ENCODE measurements at places on chromosomes 2 and 18.

- no peak overlapping the region for H3K4me3 ChIP-seq
- peaks cover 21% of the 10 kb centered on the region for H3K4me1 ChIP-seq
- H3K36me3 ChIP-seq: peaks cover 21% of the 10 kb centered on the region
- H3K27ac ChIP-seq: no peak overlapping the region
- H3K27me3 ChIP-seq: peaks cover 100% of the 10 kb centered on the region
- no peak for DNase-seq
Observed at GRCh38 chr2:176159663-176160250, 2.6 kb downstream of the HOXD3 start.

DNA sequence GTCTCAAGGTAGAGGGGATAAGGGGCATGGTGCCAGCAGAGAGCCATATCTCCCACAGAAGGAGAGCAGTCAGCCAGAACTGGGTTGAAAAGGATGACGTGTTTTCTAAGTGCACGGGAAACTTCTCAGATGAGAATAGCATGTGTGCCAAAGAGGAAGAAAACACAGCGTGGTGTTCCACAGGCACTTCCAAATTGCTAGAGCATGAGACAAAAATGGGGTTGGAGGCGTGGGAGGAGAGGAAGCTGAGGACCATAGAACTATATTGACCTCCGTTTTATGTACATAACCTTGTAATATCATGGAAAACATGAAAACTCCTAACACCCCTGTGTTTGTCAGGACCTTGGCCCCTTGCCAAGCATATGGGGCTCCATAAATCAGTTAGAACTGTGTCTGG, 682.7 kb upstream of the RAB6C start:
- H3K4me1 ChIP-seq: no peaks in the 10 kb centered on the region
- no peaks in the 10 kb centered on the region for H3K27me3 ChIP-seq
- H3K27ac ChIP-seq: no peak overlapping the region
- peaks cover 3% of the 10 kb centered on the region for H3K36me3 ChIP-seq
- H3K4me3 ChIP-seq: no peak overlapping the region

- H3K36me3 ChIP-seq: peaks cover 2% of the 10 kb centered on the region
- peaks cover 8% of the 10 kb centered on the region for H3K4me1 ChIP-seq
- no peak overlapping the region for H3K4me3 ChIP-seq
Observed at GRCh38 chr2:159262904-159263303, 23.6 kb downstream of the WDSUB1 start.

DNA sequence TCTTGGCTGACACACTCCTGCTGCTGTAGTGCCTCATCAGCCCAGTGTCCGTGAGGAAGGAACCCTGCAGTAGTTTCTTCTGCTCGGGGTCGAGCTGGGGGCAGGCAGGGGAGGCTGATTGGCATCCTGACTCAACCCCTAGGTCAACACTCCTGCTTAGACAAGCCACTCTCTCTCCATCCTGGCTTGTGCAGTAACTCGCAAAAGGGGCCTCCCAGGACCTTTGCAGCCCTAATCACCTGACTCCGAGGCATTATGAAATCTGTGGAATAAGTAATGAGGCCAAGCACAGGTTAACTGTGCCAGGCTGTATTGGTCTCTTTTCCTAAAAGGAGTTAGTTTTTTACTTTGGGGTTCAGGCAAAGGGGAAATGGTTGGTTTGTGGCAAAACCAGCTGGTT, 92.4 kb upstream of the ACAA2 start:
- H3K27me3 ChIP-seq: peaks cover 61% of the 10 kb centered on the region
- H3K36me3 ChIP-seq: no peaks in the 10 kb centered on the region
- no peak overlapping the region for H3K4me3 ChIP-seq
- H3K4me1 ChIP-seq: no peaks in the 10 kb centered on the region
- DNase-seq: no peak
- no peak overlapping the region for H3K27ac ChIP-seq

- no peaks in the 10 kb centered on the region for H3K4me1 ChIP-seq
- no peak for DNase-seq
- H3K36me3 ChIP-seq: no peaks in the 10 kb centered on the region
- no peak overlapping the region for H3K27ac ChIP-seq
Observed at GRCh38 chr2:68637047-68637446, 6.3 kb upstream of the PROKR1 start.

DNA sequence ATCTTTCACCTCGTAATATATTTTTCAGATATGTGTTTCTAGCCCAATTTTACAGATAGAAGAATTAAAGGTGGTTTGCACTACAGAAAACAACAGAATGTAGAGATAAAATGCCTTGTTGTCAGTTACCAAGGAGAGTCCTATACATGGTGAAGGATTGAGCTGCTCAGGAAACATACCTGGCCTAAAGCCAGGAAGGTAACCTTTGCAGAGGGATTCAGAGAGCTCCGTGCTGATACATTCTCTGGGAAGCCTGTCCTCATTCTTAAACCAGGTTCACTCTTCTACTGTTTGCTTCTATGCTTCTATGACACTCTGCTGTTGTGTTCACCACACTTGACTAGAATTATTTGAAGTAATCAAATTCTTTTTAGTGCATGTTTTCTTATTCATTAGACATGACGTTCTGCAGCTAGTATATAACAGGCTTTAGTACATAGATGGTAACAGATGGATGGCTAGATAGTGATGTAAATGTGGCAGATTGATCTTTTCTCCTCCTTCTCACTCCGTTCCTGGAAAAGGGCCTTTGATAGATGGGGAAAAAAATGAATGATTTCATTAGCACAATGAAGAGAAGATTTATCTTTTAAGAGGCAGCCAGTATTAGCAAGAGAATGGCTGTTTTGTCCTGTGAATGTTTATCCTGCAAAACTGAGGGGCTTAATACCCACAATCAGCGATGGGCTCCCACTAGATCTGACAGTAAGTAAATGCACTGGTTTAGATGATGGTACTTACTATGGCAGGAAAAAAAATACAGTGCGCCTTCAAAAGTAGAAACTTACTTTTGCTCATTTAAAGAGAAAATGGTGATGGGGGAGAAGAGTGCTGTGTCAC, 589.6 kb upstream of the FAM98A start:
- peaks cover 2% of the 10 kb centered on the region for H3K36me3 ChIP-seq
- H3K27me3 ChIP-seq: no peaks in the 10 kb centered on the region
- H3K27ac ChIP-seq: no peak overlapping the region
- H3K4me3 ChIP-seq: no peak overlapping the region
- no peaks in the 10 kb centered on the region for H3K4me1 ChIP-seq

DNA sequence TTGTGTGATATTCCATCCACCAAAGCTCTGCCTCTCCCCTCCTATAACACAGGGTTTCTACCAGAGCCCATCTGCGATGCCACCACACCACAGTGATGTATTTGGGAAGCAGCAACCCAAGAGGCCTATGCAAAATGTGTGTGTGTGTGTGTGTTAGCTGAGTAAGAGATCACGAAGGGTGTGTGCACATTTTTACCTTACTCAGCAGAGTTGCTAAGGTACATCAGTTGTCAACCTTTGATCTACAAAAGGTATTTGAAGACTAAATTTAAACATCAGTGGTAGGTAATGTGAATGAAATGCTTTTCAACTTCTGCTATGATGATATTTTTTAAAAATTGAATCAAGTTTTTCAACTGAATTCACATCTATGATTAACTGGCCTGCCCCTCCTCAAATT, 227.6 kb downstream of the FBXO15 start:
- no peaks in the 10 kb centered on the region for H3K4me1 ChIP-seq
- H3K4me3 ChIP-seq: no peak overlapping the region
- no peak for DNase-seq

GRCh38 chr18:37297106-37297505, 268.5 kb downstream of the CELF4 start:
- H3K4me3 ChIP-seq: no peak overlapping the region
- no peaks in the 10 kb centered on the region for H3K36me3 ChIP-seq
- H3K4me1 ChIP-seq: peaks cover 6% of the 10 kb centered on the region
- H3K27ac ChIP-seq: no peak overlapping the region
